ENCODE measurements at places on chromosomes 6 and 20.
A peak's percentile ranks its signal among the peaks of the same experiment; 100 is the strongest.

DNA sequence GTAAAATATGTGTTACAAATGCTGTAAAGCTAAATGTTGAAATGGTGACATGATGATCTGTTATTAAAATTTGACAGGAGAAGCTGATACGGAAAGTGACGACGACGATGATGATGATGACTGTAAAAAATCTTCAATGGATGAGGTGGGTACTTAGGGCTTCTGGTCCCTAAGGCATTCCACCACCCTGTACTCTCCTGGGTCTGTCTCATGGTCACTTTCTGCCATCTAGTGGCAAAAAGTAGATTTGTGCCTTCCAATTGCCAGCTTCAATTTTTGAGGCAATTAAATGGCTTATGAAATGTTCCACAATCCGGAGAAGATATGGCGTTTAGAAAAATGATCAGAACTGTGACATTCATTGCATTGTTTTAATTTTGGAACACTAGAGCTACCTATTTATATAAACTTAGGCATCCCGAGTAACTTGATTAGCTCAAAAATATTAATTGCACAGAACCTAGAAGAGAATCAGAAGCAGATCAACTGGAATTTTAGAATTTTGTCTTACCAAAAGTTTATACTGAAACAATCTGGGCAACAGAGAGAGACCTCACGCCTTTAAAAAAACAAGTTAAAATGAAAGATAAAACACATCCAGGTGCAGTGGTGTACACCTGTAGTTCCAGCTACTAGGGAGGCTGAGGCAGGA lies 346.5 kb upstream of the PLCB4 start:
- no peak overlapping the region for H3K4me3 ChIP-seq
- peaks cover 3% of the 10 kb centered on the region for H3K4me1 ChIP-seq
- H3K27ac ChIP-seq, result no peak overlapping the region
- no peaks in the 10 kb centered on the region for H3K36me3 ChIP-seq
- DNase-seq, result no peak
- H3K27me3 ChIP-seq, result no peaks in the 10 kb centered on the region

GRCh38 chr6:149015535-149016525 lies 269.0 kb downstream of the UST start:
- H3K36me3 ChIP-seq, result no peaks in the 10 kb centered on the region
- H3K27me3 ChIP-seq, result no peaks in the 10 kb centered on the region
- H3K4me1 ChIP-seq, result peaks cover 9% of the 10 kb centered on the region
- no peak overlapping the region for H3K27ac ChIP-seq
- no peak overlapping the region for H3K4me3 ChIP-seq
- no peak for DNase-seq

GRCh38 chr20:62765432-62766070 lies 30.7 kb upstream of the MRGBP start:
- peaks cover 9% of the 10 kb centered on the region for H3K4me1 ChIP-seq
- H3K27ac ChIP-seq, result no peak overlapping the region
- no peaks in the 10 kb centered on the region for H3K36me3 ChIP-seq
- peaks cover 80% of the 10 kb centered on the region for H3K27me3 ChIP-seq
- no peak overlapping the region for H3K4me3 ChIP-seq

DNA sequence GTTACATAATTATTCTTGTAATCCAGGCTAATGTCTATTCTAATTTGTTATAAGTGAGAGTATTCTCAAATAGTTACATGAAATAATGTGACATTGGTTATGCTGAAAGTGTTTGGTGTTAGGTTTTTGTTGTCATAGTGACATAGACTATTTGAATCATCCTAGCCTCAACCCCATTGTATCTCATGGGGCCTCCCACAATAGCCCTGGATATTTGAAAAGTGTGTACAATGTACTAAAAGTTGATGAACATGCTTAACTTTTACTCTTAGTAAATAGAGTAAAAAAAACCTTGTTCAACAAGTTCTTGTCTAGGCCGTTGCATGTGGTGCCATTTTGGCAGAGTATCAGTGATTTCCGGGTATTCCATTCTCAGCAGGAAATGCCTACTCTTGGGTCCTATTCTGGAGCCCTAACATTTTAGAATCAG lies 83.0 kb downstream of the RTN4IP1 start:
- peaks cover 20% of the 10 kb centered on the region for H3K4me1 ChIP-seq
- no peak overlapping the region for H3K4me3 ChIP-seq
- DNase-seq, result no peak
- peak overlapping the region; percentile 63 for H3K27ac ChIP-seq
- H3K36me3 ChIP-seq, result no peaks in the 10 kb centered on the region
- no peaks in the 10 kb centered on the region for H3K27me3 ChIP-seq

DNA sequence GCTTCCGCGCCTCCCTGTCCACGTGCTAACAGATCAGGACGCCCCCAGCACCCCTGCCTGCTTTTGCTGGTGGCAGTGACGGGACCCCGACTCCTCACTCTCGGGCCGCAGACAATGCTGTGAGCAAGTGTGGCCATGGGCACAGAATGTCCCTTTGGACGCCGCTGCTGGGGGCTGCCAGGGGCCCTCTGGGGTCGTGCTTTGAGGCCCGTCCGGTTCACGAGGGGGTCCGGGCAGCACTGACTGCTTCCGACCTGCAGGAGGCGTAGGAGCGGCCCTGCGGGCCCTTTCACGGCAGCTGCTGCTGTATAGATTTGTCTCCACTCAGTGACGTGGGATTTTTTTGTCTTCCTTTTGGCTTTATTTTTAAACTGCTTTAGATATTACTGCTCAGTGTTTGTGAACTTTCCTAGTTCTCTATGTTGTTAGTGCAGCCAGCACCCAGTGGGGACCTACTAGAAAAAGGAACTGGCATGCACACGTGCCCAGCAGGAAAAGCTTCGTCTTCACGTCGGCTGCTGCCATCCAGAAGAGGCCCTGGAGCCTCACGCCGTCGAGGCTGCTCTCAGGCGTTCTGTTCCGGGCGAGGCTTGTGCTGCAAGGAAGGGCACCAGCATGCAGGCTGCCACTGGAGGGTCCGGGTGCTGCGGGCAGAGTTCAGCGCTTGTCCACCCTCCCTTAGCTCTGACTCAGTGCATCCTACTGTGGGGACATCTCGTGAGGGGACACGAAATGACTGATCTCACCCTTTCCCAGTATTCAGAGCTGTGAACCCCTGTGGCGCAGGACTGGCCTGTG lies 21.7 kb downstream of the UCKL1 start:
- no peak overlapping the region for H3K4me3 ChIP-seq
- H3K4me1 ChIP-seq, result peaks cover 46% of the 10 kb centered on the region
- peak overlapping the region; percentile 4 for H3K27ac ChIP-seq
- no peaks in the 10 kb centered on the region for H3K27me3 ChIP-seq
- H3K36me3 ChIP-seq, result peaks cover 74% of the 10 kb centered on the region

GRCh38 chr6:145866456-145867396 lies 52.1 kb upstream of the FBXO30 start:
- no peak overlapping the region for H3K4me3 ChIP-seq
- H3K4me1 ChIP-seq, result peaks cover 19% of the 10 kb centered on the region
- no peak overlapping the region for H3K27ac ChIP-seq
- no peaks in the 10 kb centered on the region for H3K36me3 ChIP-seq

GRCh38 chr6:159440911-159441703 lies 251.9 kb downstream of the SOD2 start:
- no peak overlapping the region for H3K4me3 ChIP-seq
- no peak overlapping the region for H3K27ac ChIP-seq
- H3K27me3 ChIP-seq, result peaks cover 65% of the 10 kb centered on the region
- no peaks in the 10 kb centered on the region for H3K36me3 ChIP-seq
- DNase-seq, result no peak

GRCh38 chr6:117432273-117432672 lies 6.5 kb upstream of the ROS1 start:
- H3K4me1 ChIP-seq, result no peaks in the 10 kb centered on the region
- H3K36me3 ChIP-seq, result no peaks in the 10 kb centered on the region
- no peaks in the 10 kb centered on the region for H3K27me3 ChIP-seq
- H3K27ac ChIP-seq, result no peak overlapping the region
- DNase-seq, result no peak
